Stimulated activated CD4-positive, alpha-beta T cell treated with anti-CD3 and anti-CD28 coated beads, Interleukin-1b, Interleukin-23, amount 100 ng/mL, for 1 hour (primary cell): ENCODE measurements at places on chromosomes 6 and 20.

DNA sequence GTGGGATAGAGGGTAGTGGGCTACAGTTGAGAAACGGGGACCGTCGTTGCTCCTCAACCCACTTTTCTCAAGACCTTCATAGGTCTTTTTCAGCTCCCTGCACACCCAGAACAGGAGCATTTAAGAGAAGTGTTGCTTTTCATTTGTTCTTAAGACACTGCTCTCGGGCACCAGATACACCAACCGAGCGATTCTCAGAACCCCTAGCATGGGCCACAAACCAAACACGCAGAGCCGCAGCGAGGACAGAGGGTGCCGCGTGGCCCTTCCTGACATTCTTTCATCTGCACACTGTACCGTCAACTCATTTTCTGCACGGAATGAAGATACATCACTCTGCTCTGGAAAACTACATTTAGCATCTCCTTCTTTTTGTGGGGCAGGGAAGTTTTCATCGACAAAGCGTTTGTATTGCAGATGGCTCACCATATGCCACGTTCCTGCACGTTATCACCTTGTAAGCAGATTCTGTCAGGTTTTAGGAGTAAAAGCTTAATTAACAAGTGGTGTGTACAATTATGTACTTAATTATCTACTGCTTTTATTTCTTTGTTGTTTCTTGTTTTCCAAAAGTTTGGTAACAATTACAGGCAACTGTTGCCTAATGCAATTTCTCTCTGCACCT lies 70.4 kb upstream of the MLN start:
- no peak for DNase-seq

- DNase-seq: no peak
Observed at GRCh38 chr6:158867381-158868121, 48.4 kb upstream of the EZR start.

DNA sequence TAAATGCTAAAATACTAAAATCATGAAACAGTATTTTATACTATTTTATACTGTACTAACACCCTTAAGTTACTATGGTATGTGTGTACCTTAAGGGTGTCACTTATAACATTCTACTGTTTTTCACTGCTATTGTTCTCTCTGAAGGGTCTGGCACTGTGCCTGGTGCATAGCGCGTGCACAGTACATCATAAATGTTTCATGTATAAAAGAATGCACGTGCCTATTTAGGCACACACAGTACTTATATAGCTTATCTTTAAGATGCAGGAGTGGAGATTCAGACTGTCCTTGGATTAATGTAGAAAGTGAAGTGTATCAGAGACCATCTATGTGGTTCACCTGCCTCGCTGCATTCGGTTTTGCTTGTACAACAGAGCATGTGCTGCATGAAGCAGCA lies 64.0 kb upstream of the SGK1 start:
- DNase-seq: no peak

DNA sequence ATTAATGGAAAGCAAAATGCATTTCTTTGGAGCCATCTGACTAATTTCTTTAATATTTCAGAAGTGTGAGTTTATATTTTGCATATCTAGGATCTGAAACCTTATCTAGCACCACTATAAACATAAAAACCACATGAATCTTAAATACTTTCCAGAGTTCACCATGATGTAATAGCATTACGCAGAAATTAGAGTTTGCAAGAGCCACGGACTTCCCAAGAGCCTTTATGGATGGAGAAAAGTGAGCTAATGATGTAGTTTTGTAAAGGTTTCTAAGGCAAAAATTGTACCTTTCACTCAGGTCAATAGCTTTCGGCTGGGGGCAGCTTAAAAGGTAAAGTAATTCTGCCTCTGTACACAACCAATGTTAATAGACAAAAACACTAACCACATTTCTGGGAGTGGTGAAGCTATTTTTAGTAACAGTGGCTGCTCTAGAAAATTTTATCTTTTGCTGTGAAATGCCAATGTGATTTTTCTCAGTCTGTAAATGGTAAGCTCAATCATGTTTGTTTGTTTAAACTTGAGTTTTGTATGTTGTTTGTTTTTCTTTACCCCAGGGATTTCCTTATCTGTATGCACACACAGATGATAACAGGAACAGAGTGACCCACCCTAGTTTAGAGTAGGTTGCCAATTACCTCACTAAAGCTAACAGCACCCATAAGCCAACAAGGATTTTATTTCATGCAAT lies 80.5 kb downstream of the FILIP1 start:
- DNase-seq: no peak

DNA sequence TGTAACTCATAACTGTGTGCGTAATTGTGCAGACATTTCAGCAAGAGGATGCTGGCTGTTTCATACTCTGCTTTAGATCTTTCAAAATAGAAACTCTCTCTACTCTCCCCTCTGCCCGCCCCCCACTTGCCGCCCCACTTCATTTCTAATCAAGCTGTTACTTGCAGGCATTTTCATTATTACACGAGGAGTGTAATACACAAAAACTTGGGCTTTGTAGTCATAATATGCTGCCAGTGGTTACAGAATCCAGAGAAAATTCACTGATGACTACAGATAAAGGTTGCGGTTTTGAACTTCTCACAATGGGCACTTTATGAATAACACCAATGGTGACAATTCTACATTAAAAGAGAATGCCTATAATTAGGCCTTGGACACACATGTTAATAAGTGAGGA lies 194.0 kb upstream of the POU3F2 start:
- no peak for DNase-seq

DNA sequence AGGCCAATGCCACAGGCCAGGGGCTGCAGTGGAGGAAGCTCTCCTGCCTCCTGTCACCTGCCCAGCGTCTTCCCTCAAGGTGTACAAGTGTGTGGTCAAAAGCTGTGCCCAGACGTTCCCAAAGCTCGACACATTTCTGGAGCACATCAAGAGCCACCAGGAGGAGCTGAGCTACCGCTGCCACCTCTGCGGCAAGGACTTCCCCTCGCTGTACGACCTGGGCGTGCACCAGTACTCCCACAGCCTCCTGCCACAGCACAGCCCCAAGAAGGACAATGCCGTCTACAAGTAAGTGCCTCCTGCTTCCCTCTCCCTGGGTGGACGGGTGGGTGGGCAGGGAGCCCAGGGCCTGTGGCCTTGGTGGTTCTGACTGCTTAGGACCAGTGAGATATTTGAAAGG lies 38.2 kb downstream of the ZNF341 start:
- DNase-seq: no peak

GRCh38 chr20:19996222-19996621 lies 20.9 kb upstream of the NAA20 start:
- no peak for DNase-seq

GRCh38 chr6:11912420-11912819 lies 99.7 kb upstream of the HIVEP1 start:
- DNase-seq: no peak

DNA sequence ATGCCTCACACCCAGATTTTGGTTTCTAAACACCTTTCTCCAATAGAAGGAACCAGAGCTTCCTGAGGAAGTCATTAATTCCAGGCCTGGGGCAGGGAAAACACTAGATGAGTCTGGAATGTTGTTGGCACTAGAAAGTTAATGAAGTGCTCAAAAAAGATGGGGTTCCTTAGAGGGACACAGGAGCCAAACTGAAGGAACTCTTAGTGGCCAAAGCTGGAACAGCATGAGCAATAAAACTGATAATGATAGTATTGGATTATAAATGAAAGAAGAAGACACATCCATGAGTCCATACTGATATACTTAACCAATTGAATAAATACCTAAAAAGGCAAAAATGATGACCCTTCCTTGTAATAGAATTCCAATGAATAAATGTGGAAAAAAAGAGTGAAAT lies 4.4 kb downstream of the IL20RA start:
- no peak for DNase-seq

GRCh38 chr20:35111141-35111888 lies 18.7 kb upstream of the TRPC4AP start:
- no peak for DNase-seq

DNA sequence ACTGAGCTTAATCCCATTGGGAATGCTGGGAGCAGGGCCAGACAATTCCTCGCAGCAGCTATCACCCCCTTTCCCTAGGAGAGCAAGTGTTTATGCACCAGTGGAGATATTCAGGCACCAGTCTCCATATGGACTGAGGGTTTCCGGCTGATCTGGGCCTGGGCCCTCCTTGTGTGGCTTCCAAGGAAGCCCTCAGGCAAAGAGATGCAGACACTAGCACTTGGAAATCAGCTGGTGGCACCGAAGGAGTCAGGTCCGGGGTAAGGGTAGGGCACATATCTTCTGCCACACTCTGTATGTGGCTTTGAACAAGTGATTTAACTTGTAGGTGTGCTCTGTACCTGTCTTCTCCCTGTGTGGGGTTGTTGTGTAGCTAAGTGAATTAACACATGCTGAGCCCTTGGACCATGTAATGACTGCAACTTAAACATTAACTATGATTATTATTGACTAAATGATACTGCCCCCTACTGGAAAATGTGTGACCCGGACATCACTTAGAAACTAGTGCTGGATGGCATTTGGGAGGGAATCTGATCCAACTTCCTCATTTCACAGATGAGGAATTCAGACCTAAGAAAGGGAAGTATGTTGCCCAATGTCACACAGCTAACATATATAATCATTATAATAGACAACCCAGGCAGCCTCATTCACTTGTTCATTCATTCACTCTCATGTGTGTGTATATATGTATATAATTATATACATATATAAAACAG lies 19.3 kb upstream of the WFDC2 start:
- DNase-seq: no peak

- DNase-seq: no peak
Observed at GRCh38 chr6:115629415-115629814, 431.3 kb downstream of the FRK start.
